ENCODE measurements at places on chromosomes 12 and 14. TPM values are rescaled to one million over a fixed set of nuclear protein-coding genes. Genes with fewer than 3 reads are reported as not detected.

- peaks cover 5% of the 10 kb centered on the region for H3K4me1 ChIP-seq
- no peak for DNase-seq
- H3K27me3 ChIP-seq = peaks cover 9% of the 10 kb centered on the region
- H3K4me3 ChIP-seq = no peak overlapping the region
- H3K27ac ChIP-seq = peak overlapping the region; percentile 59
Measured at GRCh38 chr12:132357623-132358186, 28.3 kb upstream of the GALNT9 start.

DNA sequence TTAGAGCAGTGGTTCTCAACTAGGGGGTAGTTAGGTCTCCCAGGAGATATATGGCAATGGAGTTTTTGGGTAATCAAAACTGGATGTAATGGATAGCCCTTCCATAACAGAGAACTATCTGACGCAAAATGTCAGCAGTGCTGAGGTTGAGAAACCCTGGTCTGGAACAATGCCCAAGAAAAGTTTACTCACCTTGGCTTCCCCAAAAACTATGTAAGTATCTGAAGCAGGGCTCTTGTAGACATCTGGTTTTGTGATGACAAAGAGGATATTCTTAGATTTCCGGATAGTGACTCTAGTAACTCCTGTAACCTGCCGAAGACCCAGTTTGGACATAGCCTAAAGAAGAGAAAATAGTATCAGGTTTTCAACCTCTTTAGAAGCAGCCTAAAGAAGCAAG is 11.8 kb downstream of the NACA start:
- peaks cover 10% of the 10 kb centered on the region for H3K4me1 ChIP-seq
- peaks cover 40% of the 10 kb centered on the region for H3K36me3 ChIP-seq
- H3K27me3 ChIP-seq = peaks cover 5% of the 10 kb centered on the region
- no peak for DNase-seq
- no peak overlapping the region for H3K27ac ChIP-seq

DNA sequence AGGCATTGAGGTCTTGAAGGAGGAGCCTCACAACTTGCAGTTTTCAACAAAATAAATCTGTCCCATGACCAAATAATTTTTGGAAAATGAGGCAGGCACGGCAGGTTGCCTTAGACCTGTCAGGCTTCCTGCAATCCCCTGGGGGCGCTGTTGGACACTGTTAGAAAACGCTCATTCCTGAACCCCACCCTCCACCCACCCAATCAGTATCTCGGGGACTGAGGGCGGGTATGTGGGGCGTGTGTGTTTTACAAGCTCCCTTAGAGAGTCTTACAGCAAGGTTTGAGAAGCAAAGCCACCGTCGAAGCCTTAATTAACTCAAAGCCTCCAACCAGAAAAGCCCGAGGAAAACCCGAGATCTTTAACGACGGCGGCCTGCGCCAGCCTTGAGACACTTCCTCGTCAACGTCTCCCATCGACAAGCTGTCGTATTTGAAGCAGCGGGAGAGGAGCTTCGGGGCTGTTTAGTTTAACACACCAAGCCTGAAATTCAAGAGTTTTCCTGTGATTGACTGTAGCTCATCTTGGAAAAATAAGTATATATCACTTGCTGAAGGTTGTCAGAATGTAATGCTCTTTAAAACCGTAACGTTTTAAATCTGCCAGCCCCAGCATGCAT is 123.0 kb downstream of the GLT1D1 start:
- H3K36me3 ChIP-seq = peaks cover 7% of the 10 kb centered on the region
- no peaks in the 10 kb centered on the region for H3K4me1 ChIP-seq
- H3K4me3 ChIP-seq = no peak overlapping the region
- no peak overlapping the region for H3K27ac ChIP-seq

DNA sequence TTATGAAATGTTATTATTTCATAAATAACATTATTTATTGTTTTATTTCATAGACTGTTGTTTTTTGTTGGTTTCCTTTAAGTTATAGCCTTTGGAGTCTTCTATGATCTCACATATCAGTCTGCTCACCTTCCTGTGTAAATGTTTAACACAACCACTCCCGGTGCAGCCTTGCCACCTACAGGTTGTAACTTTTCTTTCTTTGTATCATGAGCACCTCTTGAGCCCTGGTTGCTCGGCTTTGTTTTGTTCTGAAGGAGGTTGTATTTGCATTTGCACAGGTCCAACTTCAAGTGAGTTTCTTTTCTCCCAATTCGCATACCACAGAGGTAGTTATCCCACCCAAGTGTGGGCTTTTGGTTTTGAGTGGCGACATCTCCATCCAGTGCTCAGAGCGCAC is 121.4 kb downstream of the SLC15A4 start:
- peaks cover 7% of the 10 kb centered on the region for H3K36me3 ChIP-seq
- DNase-seq = no peak
- H3K27me3 ChIP-seq = peaks cover 5% of the 10 kb centered on the region
- no peaks in the 10 kb centered on the region for H3K4me1 ChIP-seq
- H3K4me3 ChIP-seq = no peak overlapping the region
- H3K27ac ChIP-seq = no peak overlapping the region

DNA sequence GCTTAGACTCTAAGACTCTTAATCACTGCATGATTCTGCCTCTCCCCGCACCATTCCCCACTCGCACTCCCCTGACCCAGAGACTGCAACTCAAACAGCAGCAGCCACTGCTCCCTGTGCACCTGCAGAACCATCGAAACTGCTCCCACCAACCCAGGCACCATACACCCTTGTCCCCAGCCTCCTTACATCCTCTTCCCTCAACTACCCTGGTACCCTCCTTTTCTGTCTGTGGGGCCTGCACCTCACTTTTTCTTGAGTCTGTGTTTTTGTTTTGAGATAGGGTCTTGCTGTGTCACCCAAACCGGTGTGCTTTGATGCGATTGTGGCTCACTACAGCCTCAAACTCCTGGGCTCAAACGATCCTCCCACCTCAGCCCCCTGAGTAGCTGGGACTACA is 69.4 kb downstream of the RNFT2 start:
- H3K4me1 ChIP-seq = no peaks in the 10 kb centered on the region
- no peaks in the 10 kb centered on the region for H3K27me3 ChIP-seq
- peak overlapping the region; percentile 3 for H3K4me3 ChIP-seq
- no peaks in the 10 kb centered on the region for H3K36me3 ChIP-seq

DNA sequence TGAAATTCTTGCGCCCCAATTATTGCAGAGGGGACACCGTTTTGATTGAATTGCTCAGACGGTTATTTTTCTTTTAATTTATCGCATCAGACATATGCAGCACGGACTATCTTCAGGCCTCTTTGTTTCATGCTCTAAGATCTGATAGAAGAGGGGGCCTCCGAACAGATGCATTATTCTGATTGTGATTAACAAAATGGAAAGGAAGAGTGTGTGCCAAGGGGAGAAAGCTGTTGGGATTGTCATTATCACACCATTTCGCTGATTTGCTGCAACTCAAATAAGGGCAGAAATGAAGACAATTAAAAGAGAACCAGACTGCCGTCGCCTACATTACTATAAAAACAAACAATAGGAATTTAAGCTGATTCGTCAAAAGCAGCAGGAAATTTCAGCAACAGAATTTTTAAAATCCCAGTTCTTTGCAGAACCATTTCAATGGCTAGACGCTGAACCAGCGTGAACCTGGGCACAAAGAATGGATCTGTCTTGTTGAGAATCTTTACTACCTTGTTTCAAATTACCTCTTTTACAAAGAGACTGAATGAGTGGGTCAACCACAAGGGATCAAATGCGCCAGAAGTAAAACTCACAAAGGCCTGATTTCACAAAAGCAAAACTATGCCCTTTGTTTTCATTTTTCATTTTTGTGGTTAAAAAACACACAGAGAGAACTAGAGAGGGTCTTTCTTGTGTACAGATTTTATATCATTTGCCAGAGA is 30.6 kb downstream of the TMEM132D start:
- H3K4me3 ChIP-seq = no peak overlapping the region
- peaks cover 4% of the 10 kb centered on the region for H3K36me3 ChIP-seq
- H3K4me1 ChIP-seq = no peaks in the 10 kb centered on the region
- peaks cover 2% of the 10 kb centered on the region for H3K27me3 ChIP-seq
- H3K27ac ChIP-seq = no peak overlapping the region
- no peak for DNase-seq

GRCh38 chr12:26469421-26470180 is 274.2 kb downstream of the SSPN start:
- no peaks in the 10 kb centered on the region for H3K27me3 ChIP-seq
- no peak for DNase-seq
- H3K4me1 ChIP-seq = no peaks in the 10 kb centered on the region
- H3K4me3 ChIP-seq = no peak overlapping the region

GRCh38 chr14:105010891-105011291 is 10.0 kb downstream of the CDCA4 start:
- H3K27me3 ChIP-seq = peaks cover 5% of the 10 kb centered on the region
- H3K4me1 ChIP-seq = peaks cover 40% of the 10 kb centered on the region
- peaks cover 23% of the 10 kb centered on the region for H3K36me3 ChIP-seq
- no peak for DNase-seq
- no peak overlapping the region for H3K4me3 ChIP-seq

GRCh38 chr14:54572316-54572715 is 5.4 kb downstream of the SAMD4A start:
- peak; percentile 45 for DNase-seq
- peaks cover 10% of the 10 kb centered on the region for H3K4me1 ChIP-seq
- peaks cover 10% of the 10 kb centered on the region for H3K36me3 ChIP-seq
- H3K27ac ChIP-seq = no peak overlapping the region
- H3K27me3 ChIP-seq = peaks cover 5% of the 10 kb centered on the region

- peak; percentile 15 for DNase-seq
- H3K4me1 ChIP-seq = peaks cover 26% of the 10 kb centered on the region
- peak overlapping the region; percentile 58 for H3K27ac ChIP-seq
- H3K36me3 ChIP-seq = no peaks in the 10 kb centered on the region
Measured at GRCh38 chr12:26810330-26810729, 22.7 kb downstream of the ITPR2 start.

The PLEKHD1 gene
- total RNA-seq = 0.80 TPM

The ALG10B gene
- total RNA-seq = 0.44 TPM

The SLC4A8 gene
- 16.7 TPM for total RNA-seq

The HOXC4 gene
- not detected for total RNA-seq

The OR4N2 gene
- not detected for total RNA-seq

All from endothelial cell (in vitro differentiated cells).